ENCODE measurements at places on chromosomes 1 and 21.

DNA sequence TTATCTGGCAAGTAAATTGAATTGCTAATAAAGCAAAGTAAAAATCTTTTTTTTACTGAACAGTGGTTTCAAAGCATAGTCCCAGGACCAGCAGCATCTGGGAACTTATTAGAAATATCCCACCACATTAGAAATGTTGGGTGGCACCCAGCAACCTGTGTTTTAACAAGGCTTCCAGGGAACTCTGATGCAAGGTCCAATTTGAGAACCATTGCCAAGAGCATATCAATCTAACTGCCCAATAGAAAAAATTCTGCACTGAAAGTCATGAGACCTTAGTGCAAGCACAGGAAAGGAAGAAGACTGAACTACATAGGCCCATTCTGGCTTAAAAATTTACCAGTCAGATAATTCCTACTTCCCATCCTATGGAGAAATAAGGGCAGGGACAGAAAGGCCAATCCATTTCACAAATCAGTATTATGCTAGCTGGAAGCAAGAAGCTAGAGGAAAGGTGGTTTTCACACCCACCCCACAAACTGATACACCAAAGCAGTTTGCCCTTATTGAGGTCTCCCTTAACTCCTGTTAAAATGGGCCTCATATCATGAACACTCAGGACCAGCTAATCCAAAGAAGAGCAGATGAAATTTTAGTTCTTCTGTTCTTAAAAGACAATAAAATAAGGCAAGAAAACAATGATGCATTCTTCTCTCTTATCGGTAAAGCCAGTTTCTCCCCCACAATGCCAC lies 17.5 kb upstream of the C1orf105 start:
- no peak for DNase-seq

GRCh38 chr1:6418668-6419396 lies 887 bp downstream of the HES2 start:
- DNase-seq: no peak

DNA sequence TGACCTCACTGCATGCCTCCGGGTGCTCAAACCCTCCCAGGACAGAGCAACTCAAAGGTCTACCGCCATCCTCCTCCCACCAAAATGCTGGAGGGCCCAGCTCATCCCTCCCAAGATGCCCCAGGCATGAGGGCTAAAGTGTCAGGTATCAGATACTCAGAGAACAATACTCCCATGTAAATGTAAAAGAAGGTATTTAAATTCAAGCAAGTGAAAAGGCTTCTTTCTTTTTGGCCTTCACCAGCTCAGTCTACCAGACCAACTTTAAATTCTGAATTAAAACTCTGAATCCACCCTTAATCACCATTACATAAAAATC lies 3.0 kb downstream of the PARP1 start:
- DNase-seq: no peak

DNA sequence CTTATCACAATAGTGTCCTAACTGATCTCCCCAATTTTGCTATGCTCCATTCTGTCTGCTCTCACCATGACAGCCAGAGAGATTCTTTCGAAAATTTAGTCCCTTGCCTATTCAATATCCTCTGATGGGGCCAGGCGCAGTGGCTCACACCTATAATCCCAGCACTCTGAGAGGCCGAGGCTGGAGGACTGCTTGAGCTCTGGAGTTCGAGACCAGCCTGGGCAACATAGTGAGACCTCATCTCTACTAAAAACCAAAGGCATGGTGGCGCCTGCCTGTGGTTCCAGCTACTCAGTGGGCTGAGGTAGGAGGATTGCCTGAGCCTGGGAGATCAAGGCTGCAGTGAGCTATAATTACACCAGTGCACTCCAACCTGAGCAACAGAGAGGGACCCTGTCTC lies 16.1 kb upstream of the PDZK1IP1 start:
- no peak for DNase-seq

DNA sequence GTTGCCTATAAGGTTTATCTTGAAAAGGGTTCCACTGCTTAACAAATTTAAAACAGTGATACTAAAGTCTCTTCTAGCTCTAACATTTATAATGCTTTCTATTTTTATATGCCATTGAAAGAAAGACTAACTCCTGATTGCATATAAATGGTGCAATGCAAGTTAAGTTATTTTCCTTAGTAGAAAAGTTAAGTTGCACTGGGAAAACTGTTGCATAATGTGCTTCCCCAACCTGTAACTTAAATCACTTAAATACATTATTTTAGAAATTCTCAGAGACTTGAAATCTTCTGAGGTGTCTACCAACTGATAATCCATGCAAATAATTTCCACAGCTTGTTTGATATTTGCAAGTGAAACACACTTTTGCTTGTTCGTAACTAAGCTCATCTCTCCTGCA lies 175.0 kb upstream of the HMCN1 start:
- no peak for DNase-seq

Measured in HS-5 (cell line).